ENCODE measurements at places on chromosomes 3 and 15.

GRCh38 chr15:25512957-25513356, 74.1 kb upstream of the UBE3A start:
- DNase-seq, result no peak

DNA sequence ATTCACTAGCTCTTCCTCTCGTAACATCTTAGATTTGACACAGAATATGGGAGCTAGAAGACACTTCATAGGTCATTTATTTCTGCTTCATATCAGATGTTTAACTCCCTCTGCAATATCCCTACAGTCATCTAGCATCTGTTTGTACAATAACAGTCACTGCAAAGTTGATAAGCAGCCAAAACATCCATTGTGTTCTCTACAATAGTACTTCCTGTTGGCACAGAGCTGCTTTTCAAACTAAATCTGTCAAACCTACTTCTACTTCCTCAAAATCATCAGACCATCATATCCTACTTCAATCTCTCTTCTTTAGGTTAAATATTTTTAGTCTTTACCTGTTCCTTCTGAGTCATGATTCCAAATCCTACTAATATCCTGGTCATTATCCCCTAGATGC, 233.2 kb downstream of the FGF12 start:
- no peak for DNase-seq

DNA sequence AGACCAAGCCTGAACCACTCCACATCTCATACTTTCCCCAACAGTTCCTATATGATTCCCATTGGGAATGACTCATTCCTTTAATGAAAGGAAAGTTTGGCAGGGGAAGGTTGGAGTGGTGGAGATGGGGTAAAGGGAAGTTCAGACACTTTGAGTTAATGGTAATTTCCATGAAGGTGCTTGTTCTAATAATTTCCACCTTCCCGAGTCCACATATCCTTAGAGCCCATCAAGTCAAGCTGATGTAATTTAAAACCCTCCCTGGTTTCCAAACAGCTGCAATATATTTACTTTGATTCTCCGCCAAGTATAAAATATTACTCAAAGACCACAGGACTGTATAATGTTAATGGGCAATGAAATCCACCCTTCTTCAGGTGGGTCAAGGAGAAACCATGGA, 95.0 kb upstream of the GALNT15 start:
- DNase-seq, result no peak

- DNase-seq, result no peak
Observed at GRCh38 chr3:57816471-57817095, 60.5 kb downstream of the SLMAP start.

GRCh38 chr3:138573138-138573537, 20.9 kb downstream of the CEP70 start:
- DNase-seq, result no peak

DNA sequence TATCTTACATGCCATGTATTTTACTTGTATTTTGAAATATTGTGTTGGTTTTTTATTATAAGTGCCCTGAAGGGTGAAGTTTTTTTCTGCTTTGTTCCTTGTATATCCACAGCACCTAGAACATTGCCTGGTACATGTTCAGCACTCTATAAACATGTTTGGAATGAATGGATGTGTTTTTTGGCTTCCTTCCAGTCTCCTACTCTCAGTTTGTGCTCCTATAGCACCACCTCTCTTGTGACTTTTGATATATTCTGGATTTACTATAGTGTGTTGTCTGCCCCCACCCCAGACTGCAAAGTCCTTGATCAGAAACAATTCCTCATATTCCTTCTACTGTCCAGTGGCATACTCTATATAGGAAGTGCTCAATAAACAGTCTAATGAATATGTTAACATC, 60.6 kb downstream of the PLCL2 start:
- DNase-seq, result peak; percentile 3

Data from HFF-Myc (cell line).